ENCODE measurements at places on chromosomes 4 and X. TPM values are rescaled to one million over a fixed set of nuclear protein-coding genes. Genes with fewer than 3 reads are reported as not detected.

The FABP2 gene
- not detected for polyA plus RNA-seq

DNA sequence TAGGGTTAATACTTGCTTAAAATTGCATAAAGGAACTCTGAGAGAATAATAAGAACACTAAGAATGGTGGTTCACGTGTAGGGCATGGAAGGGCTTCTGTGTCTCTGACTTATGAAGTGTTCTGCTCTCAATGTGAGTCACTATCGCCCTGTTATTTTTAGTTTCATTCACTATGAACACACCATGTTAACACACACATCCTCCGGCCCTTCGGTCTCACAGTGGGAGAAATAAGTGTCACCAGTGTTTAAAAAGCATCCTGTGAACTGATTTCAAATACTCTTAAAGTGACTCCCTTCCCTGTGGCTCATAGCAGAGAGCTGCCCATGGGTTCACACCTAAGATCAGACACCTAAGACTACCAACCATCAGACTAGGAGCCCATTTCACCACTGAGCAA is 33.8 kb upstream of the FGFBP2 start:
- no peak for DNase-seq

DNA sequence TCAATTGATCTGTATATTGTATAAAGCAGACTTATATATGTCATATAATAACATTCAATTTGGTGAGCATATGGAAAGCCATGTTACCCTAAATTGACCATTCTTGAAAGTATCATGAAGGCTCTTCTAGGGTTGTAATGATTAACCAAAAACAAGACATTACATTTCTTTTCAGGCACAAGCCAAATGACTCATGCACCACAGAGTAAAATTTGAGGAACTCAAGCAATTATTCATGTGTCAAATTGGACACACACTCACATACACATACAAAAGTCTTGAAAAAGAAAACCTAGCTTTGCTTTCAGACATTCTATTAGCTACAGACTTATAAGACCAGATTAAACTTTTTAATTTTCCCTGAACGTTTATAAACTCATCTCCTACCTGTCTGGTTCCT is 146.5 kb upstream of the PCDH18 start:
- DNase-seq: peak; percentile 81

- no peak for DNase-seq
Measured at GRCh38 chr4:73730292-73730691, 10.1 kb upstream of the CXCL8 start.

DNA sequence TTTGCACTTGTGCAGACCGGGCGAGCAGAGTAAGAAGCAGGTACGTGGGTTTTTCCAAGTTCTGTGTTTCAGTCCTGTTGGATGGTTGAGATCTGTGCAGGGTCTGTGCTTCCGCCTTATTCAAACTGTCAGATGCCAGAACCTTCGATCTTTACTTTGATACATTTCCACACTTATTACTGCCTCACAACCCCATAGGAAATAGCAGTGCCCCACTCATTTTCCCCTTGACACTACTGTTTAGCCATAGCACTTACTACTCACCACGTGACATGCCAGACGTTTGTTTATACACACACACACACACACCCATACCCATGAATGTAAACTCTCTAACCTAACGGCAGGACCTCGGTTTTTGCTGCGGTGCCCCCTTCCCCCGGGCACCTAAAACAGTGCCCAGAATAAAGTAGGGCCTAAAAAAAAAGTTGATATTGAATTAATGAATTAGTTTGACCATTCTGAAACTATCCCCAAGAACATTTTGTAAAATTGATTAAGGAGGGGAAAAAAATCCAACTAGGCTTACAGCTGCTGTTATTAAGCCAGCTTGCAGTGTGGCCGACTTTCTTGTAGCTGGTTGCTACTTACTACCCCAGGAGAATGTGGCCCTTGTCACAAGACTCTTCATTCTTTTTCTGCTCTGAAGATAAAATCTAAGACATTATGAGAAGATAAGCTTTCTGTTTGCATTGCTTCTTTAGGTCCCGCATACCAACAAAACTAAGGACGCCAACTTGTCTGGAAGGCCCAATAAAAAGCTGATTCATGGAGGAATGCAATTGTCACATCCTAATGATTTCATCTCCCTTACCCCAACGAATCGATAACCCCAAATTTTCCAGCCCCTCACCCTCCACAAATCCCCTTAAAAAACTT is 704 bp upstream of the SEPSECS start:
- peak; percentile 40 for DNase-seq

DNA sequence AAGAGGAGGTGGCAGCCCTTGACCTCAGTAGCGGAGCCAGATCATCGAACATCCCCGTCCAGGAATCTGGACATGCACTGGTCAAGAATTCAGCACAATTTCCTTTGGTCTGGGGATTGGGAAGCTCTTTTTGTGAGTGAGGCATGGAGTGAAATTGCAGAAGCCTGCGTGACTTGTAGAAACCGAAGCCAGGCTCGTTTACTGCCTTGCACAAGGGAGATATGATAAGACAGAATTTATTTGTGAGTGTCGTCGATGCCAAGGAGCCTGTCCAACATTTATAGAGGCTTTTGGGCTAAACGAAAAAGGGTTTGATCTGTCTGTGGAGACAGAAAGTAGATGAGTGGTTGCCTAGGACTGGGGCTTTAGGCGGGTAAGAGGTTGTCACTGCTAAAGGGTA is 50.6 kb downstream of the TBL1X start:
- no peak for DNase-seq

DNA sequence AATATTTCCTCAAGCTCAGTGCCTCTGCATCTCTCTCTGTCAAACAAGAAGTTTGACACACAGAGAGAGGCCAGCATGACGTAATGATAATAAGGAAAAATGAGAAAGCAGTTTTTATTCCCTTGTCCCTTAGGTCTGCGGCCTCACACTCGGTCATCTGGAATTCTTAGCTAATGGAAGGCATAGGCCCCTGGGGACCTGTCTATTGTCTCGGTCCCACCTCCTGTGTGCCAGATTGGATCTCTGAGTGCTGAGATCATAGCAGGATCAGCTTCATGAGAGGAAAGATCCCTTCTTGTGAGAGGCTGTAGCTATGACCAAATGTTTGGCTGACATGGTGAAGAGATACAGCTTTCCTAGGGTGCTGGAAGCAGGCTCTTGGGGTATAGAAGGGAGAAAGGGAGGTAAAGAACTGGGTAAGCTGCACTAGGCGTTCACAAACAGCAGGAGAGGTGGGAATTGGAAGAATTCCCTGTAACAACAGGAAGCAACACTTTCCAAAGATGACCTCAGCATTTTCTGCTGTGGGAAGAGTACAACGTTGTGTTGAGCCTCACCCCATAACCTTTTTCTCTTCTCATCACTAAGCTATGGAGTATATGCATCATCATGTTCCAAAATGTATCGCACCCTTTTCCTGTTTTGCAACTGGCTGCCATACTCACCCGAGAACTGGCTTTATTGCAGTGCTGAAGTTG is 20.2 kb downstream of the TMEM31 start:
- DNase-seq: peak; percentile 94

- DNase-seq: no peak
Measured at GRCh38 chrX:7055386-7056137, 92.0 kb upstream of the STS start.
